IMR-90 (cell line): ENCODE measurements at places on chromosomes 13 and 19.
A peak's percentile ranks its signal among the peaks of the same experiment; 100 is the strongest.

DNA sequence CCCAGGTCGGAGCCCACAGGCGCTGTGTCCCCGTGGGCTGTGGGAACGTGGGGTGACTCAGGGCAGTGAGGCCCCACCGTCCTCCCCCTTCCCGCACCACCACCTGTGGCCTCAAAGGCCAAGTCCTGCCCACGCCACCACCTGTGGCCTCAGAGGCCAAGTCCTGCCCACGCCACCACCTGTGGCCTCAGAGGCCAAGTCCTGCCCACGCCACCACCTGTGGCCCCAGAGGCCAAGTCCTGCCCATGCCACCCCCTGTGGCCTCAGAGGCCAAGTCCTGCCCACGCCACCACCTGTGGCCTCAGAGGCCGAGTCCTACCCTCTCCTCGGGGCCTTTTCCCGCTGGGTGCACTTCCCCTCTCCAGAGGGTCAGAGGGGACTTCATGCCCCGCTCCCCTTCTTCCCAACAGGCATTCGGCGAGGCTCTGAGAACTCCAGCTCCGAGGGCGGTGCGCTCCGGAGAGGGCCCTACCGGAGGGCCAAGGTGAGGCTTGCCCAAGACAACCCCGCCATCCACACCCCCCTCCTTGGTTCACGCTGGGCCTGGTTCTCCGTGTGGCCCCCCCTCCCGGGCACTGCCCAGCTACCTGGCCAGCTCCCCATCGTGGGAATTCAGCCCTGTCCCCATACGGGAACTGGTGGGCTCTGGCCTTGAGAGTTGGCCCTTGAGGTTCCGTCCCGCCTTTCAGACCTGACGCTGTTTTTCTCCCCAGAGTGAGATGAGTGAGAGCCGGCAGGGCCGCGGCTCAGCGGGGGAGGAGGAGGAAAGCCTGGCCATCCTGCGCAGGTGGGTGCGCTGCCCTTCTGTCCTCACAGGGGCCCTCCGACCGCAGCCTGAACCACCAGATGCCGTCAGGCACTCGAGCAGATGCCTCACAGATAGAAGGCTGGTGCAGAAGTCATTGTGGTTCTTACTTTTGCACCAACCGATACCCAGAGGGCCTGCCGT is 27.4 kb upstream of the F7 start:
- no peak overlapping the region for H3K27ac ChIP-seq
- DNase-seq, result no peak
- no peak overlapping the region for H3K4me3 ChIP-seq
- no peaks in the 10 kb centered on the region; the same call in 1 of the 2 replicates for H3K4me1 ChIP-seq
- peaks cover 25% of the 10 kb centered on the region for H3K27me3 ChIP-seq

- H3K27me3 ChIP-seq, result no peaks in the 10 kb centered on the region
- DNase-seq, result no peak
- no peak overlapping the region for H3K4me3 ChIP-seq
- H3K4me1 ChIP-seq, result peaks cover 25% of the 10 kb centered on the region
- H3K36me3 ChIP-seq, result no peaks in the 10 kb centered on the region
These were observed 525.1 kb downstream of the MYO16 start for GRCh38 chr13:109154546-109154945.

GRCh38 chr13:111020546-111020945 is 94.6 kb upstream of the ARHGEF7 start:
- no peak overlapping the region for H3K27ac ChIP-seq
- no peak overlapping the region for H3K4me3 ChIP-seq
- H3K27me3 ChIP-seq, result no peaks in the 10 kb centered on the region
- H3K36me3 ChIP-seq, result no peaks in the 10 kb centered on the region

DNA sequence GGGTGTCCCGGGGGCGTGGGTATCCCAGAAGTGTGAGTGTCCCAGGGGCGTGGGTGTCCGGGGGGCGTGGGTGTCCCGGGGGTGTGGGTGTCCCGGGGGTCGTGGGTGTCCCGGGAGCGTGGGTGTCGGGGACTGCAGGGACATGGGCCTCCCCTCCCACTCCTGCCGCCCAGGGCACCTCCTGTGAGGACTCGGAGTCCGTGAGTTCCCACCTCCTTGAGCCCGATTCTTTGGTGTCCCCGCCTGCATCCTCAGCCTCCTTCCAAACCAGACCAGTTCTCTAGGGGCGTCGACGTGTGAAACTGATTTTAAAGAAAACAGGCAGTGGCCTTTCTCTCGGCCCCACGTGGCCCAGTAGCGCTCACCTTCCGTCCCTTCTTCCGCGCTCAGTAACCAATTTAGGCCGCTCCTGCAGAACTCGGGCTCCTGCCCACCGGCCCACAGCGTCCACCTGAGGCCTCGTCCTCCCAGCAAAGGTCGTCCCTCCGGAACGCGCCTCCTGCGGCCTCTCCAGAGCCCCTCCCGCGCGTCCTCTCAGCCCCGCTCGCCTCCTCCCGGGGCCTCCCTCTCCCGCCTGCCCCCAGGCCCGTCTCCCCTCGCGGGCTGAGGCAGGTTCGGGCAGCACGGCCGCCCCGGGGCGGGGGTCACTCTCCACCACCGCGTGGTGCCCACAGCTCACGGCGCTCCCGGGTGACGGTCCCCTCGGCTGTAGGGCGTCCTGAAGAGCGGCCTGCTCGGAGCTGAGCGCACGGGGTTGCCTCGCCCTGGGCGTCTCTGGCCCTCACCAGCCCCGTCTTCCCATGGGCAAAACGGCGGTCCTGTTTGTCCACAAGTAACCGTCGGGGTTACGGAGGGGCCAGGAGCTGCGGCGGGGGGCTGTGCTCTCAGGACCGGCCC is 3.8 kb downstream of the F7 start:
- H3K4me3 ChIP-seq, result no peak overlapping the region
- H3K36me3 ChIP-seq, result no peaks in the 10 kb centered on the region
- no peak overlapping the region for H3K27ac ChIP-seq
- H3K27me3 ChIP-seq, result peaks cover 34% of the 10 kb centered on the region
- no peak for DNase-seq

- no peak for DNase-seq
- peaks cover 35% of the 10 kb centered on the region for H3K36me3 ChIP-seq
- H3K4me3 ChIP-seq, result no peak overlapping the region
These were observed 12.7 kb downstream of the GTF3A start for GRCh38 chr13:27437126-27437525.

DNA sequence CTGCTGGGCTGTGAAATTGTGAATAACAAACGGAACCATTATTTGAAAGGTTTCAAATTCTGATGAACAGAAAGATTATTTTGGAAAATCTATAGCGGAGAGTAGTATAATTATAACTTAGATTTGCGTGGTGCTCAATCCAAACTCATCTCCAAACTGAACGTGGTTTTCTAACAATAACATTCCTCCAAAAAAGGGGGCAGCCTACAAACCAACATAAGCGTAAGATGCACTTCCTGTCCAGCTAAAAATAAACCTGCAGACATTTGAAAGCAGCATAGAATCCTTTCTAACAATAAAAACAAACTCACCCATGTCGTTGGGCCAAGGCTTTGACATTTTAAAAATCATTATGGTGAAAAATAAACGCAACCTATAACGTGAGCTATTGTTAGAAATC is 178.4 kb downstream of the COL4A1 start:
- H3K36me3 ChIP-seq, result no peaks in the 10 kb centered on the region
- no peaks in the 10 kb centered on the region for H3K27me3 ChIP-seq
- no peak overlapping the region for H3K4me3 ChIP-seq
- peaks cover 22% of the 10 kb centered on the region for H3K4me1 ChIP-seq
- H3K27ac ChIP-seq, result no peak overlapping the region

DNA sequence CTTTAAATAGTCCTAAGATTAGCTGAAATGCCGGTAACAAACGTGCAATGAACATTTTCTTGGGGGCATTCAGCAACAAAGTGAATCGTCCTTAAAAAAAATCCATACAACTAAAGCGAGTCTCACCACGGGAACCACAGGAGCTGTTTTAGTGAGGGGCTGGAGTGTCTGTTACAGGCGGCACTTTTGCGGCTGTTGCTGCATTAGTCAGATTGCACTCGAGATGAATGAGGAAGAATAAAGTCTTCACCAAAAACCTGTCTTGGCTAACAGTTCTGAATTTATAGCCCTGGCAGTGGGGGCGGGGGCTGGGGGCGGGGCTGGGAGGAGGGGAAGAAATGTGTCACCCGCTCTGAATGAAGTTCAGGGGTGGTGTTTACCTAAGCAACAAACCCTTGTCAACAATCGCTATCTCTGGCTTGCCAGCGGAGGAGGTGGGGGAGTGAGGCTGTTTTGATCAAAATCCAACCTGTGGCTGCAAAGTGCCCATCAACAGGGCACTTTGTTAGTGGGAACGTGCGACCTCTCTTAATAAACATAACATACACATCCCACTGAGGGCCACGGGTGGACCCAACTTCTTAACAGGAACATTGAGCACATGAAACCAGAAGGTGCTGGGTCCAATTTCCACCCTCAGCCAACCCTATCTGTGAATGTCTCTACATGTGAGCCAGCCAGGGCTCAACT is 44.5 kb downstream of the RFX2 start:
- H3K4me3 ChIP-seq, result no peak overlapping the region
- H3K4me1 ChIP-seq, result peaks cover 26% of the 10 kb centered on the region
- no peaks in the 10 kb centered on the region for H3K36me3 ChIP-seq
- no peak overlapping the region for H3K27ac ChIP-seq

DNA sequence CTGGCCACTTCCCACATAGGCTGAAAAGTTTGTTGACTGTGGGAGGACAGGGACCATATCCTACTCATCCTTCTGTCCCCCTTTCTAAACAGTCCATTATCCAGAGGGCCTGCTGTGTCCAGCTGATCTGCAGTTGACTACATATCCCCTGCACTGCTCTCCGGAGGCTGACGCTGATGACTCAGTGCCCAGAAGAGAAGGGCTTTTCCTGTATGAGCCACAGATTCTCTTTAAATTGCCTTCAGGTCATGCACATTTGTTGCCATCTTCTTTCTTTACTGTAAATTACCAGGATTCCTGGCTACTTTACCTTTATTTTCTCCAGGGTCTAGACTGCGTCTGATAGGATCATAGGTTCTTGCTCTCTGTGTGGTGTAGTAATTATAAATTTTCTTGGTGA is 125.2 kb downstream of the LACC1 start:
- peaks cover 2% of the 10 kb centered on the region; the same call in 1 of the 2 replicates for H3K27me3 ChIP-seq
- peak; percentile 80 for DNase-seq
- no peaks in the 10 kb centered on the region for H3K36me3 ChIP-seq
- no peak overlapping the region for H3K4me3 ChIP-seq

DNA sequence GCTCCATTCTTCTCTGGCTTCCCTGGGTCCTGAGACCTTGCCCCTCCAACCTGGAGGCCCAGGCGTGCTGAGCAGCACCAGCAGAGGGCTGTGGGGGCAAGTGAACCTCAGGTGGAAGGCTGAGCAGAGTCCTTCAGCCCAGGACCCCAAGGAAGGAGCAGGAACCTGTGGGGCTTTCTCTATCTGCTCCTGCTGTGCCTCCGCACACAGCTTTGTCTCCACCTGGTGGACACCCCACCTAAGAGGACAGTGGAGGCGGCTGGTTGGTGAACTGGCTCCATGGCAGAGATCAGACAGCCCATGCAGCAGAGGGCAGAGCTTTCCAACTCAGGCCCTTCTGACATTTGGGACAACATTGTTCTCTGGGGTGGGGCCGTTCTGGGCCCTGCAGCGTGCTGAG is 19.7 kb downstream of the ZFR2 start:
- peaks cover 18% of the 10 kb centered on the region for H3K27me3 ChIP-seq
- H3K27ac ChIP-seq, result no peak overlapping the region
- no peaks in the 10 kb centered on the region for H3K4me1 ChIP-seq
- H3K36me3 ChIP-seq, result no peaks in the 10 kb centered on the region
- no peak for DNase-seq

- peaks cover 2% of the 10 kb centered on the region for H3K4me1 ChIP-seq
- DNase-seq, result peak; percentile 95
- peak within 1 kb of the TSS; percentile 61 for H3K4me3 ChIP-seq
- H3K27me3 ChIP-seq, result no peaks in the 10 kb centered on the region
- H3K36me3 ChIP-seq, result peaks cover 6% of the 10 kb centered on the region; the same call in 1 of the 2 replicates
- H3K27ac ChIP-seq, result peak within 1 kb of the TSS; percentile 75
These were observed at the start of gene KRI1 for GRCh38 chr19:10565567-10566407. Gene KRI1 (minus strand): TSS chr19:10566010. CDS start chr19:10565999, 11 bp downstream.

- H3K27me3 ChIP-seq, result no peaks in the 10 kb centered on the region
- H3K27ac ChIP-seq, result no peak overlapping the region
- no peak overlapping the region for H3K4me3 ChIP-seq
- DNase-seq, result no peak
- H3K36me3 ChIP-seq, result no peaks in the 10 kb centered on the region
These were observed 55.8 kb downstream of the VAV1 start for GRCh38 chr19:6828306-6828697.

GRCh38 chr13:112247471-112248405 is 128.4 kb upstream of the SPACA7 start:
- no peak overlapping the region for H3K27ac ChIP-seq
- no peak for DNase-seq
- H3K36me3 ChIP-seq, result no peaks in the 10 kb centered on the region
- H3K4me3 ChIP-seq, result no peak overlapping the region
- no peaks in the 10 kb centered on the region for H3K4me1 ChIP-seq

GRCh38 chr19:40689339-40690049 is 957 bp downstream of the NUMBL start:
- no peaks in the 10 kb centered on the region for H3K27me3 ChIP-seq
- no peak for DNase-seq
- peaks cover 17% of the 10 kb centered on the region for H3K4me1 ChIP-seq
- H3K36me3 ChIP-seq, result peaks cover 35% of the 10 kb centered on the region
- peak overlapping the region; percentile 89 for H3K27ac ChIP-seq
- H3K4me3 ChIP-seq, result peak overlapping the region; percentile 95

GRCh38 chr13:77508959-77509620 is 26.4 kb upstream of the SCEL start:
- peak; percentile 8 for DNase-seq
- no peak overlapping the region for H3K27ac ChIP-seq
- no peak overlapping the region for H3K4me3 ChIP-seq
- no peaks in the 10 kb centered on the region for H3K36me3 ChIP-seq
- H3K27me3 ChIP-seq, result no peaks in the 10 kb centered on the region

- no peak overlapping the region for H3K4me3 ChIP-seq
- H3K27me3 ChIP-seq, result peaks cover 9% of the 10 kb centered on the region
- no peak for DNase-seq
- H3K36me3 ChIP-seq, result no peaks in the 10 kb centered on the region
- H3K4me1 ChIP-seq, result no peaks in the 10 kb centered on the region
- H3K27ac ChIP-seq, result no peak overlapping the region
These were observed 9.6 kb upstream of the LYPD5 start for GRCh38 chr19:43811837-43812236.

DNA sequence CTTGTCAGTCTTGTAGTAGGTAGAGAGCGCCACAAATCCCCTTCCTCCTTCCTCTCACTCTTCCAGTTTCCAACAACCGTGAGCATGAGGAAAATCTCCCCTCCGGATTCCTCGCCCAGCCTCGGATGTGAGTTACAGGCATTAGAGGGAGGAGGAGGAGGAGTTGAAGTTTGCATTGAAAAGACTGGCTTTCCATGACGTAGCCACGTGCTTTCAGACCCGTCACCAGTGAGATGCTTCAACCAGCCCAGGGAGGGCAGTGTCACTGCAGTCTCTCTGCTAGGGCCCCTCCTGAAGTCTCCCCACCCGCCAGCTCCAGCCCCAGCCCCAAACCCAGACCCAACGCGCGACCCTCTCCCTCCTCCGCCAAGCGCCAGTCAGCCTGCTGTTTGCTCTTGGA is 442 bp upstream of the FGF14 start:
- no peak overlapping the region; the same call in 1 of the 2 replicates for H3K4me3 ChIP-seq
- peaks cover 28% of the 10 kb centered on the region for H3K27me3 ChIP-seq
- H3K36me3 ChIP-seq, result no peaks in the 10 kb centered on the region
- peak; percentile 39 for DNase-seq
- H3K4me1 ChIP-seq, result peaks cover 3% of the 10 kb centered on the region
